ENCODE measurements at places on chromosomes 2 and 18.

- DNase-seq, result no peak
These were observed 54.9 kb downstream of the PRKRA start for GRCh38 chr2:178395941-178396570.

DNA sequence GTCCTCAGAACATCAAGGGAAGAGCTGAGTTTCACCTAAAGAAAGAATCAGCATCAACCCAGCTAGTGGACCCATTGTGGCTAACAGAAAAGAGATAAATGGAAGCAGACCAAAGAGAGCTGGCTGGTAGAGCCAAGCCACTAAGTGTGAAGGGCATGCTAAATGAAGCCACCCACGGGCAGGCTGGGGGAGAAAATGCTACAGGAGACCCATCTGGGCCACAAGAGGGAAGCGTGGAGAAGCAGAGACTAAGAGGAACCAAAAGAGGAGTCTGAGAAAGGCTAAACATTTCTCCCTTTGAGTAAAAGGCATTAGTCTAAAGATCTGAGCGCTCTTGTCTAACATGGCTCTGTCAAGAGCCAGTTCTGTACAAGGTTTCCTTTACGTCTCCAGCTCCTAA, 15.8 kb downstream of the CWC22 start:
- no peak for DNase-seq

- no peak for DNase-seq
These were observed 422.7 kb downstream of the TGIF1 start for GRCh38 chr18:3872641-3873040.

- DNase-seq, result no peak
These were observed 196.4 kb upstream of the PXDN start for GRCh38 chr2:1940679-1941078.

DNA sequence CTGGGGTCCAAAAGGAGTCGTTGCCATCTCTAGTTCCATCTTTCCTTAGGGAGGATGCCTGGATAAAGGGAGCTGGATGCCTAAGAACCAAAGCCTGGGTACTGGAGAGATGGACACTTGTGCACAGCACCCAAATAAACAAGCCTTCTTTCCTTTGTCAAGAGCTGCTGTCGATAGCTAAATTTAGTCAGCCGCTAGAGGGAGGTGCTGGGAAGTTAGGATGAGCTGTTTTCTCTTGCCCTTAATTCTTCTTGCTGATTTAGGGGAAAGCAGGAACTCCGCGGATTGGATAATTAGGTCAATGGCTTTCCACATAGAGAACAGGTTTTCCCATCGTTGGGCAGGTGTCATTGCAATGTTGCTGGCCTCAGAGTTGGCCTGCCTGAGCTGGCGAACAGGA, 30.9 kb upstream of the SERPINB12 start:
- DNase-seq, result no peak

DNA sequence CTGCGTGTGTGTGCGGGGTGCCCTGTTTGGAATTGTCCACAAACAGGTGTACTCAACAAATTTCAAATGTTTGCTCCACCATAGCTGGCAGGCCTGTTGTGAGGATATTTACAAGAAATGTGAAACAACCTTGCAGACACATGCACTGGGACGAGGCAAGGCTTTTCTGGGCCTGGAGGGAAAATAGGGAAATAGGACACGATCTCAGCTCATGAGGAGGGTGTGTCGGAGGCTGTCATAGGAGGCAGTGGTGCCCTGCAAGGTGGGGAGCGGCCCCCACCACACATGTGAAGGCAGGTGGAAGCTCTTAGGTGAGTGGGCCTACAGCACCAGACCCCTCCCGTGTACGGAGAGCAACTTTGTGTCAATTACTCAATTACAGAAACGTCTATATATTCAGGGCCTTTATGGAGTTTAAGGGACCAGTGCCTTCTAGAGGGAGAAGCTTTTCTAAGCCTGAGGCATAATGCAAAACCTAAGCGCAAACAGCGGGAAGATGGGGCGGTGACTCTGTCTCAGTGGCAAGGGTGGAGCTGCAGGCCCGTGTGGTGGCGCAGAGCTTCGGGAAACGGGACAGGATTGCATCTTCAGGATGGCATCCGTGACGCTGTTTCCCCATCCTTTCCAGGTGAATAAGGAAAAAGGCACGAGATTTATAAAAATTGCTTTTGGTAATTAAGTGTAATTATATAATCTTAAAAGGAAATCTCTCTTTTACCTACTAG, 48.0 kb downstream of the RNF144A start:
- peak; percentile 13 for DNase-seq

DNA sequence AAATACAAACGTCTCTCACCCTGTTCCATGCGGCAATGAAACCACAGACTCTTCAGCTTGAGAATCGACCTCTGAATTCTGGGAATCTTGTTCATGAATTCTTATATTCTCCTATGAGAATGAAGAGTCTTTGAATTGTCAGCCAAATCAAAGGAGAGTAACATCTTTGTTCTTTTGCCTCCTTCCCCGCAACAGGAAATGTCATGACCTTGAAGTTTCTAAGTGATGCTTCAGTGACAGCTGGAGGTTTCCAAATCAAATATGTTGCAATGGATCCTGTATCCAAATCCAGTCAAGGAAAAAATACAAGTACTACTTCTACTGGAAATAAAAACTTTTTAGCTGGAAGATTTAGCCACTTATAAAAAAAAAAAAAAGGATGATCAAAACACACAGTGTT, 21.8 kb downstream of the TNFAIP6 start:
- DNase-seq, result no peak

DNA sequence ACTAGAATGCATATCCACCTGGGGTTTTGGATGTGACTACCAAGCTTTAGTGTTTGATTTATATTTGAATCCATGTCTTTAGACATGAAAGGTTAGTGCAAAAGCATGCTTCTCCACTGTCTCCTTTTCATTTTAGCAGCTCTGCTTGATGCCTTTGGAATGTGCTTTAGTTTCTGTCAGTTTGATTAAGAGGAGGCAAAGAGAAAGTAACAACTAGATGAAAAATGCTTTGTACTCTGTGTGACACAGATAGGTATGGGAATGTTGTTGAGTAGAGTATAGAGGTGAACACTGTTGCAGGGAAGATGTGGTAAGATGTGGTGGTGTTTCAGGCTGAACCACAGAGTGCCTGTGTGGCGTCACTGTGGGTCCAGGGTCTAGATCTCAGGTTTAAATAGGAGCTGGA, 19.8 kb downstream of the PIK3C3 start:
- DNase-seq, result no peak

DNA sequence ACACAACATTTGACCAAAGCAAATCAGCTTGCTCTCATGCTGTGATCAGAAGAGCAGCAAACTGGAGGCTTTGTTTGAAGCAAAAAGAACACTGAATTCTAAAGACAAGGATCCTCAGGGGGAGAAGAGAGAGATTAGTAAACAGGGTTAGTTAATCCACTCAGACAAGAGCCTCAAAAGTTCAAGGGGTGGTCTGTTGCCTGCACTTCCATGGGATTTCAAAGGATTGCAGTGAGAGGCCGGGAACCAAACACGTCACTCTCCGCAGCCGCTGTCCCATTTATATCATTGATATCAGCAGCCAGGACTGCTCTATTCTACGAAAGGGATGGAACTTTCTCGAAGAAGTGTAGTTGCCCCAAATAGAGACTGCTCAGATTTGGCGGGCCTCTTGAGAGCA, 97.8 kb upstream of the SP3 start:
- DNase-seq, result no peak

DNA sequence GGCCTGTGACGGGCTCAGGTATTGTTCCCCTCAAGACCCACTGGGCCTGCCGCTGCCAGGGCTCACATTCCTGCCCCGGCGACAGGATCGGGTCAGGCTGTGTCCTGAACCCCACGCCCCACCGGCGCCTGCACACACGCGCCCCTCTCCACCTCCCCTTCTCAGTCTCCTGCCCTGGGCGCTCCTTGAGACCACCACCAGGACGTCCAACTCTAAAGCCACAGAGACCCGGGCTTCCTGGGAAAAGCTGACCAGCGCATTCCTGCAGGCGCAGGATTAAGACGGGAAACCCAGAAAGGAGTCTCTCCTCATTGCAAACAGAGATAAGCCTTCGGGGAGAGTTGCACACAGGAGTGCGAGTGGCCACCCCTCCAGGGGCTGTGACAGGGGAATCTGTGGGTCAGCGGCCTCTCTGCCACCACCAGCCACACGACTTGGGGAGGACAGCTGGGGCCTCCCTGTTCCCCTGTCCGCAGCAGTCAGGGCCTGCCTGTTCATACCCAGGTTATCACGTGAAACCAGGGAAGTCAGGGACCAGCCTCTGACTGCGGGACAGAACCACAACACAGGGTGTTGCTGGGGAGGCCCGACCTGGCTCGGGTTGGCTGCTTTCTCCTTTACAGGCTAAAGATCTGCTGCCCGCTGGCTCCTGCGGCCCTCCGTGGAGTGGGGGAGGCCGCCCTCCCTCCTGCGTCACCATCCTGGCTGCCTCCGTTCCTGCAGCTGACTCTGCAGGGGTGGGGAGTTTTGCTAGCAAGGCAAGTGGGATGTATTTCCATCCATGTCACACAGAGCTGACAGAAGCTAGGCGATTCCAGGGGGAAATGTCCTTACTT, 88.8 kb downstream of the ZCCHC2 start:
- DNase-seq, result peak; percentile 52

DNA sequence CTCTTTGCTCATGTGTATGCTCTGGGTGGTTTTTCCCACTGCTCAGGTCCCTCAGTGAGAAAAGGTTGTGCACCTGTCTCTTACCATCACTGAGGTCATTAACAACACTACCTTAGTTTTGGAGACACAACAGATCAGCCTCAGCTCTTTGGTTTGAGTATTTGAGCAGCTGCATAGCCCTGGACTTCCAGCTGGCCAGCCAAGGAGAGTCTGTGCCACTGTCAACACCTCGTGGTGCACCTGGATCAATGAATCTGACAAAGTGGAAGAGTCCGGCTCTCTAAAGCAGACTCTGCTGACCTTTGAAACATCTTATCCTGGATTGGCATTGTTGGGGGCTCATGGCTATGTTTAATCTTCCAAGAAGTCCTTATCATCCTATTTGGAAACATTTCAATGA, 30.0 kb downstream of the SERPINB8 start:
- DNase-seq, result no peak

- no peak for DNase-seq
These were observed 20.0 kb downstream of the SRBD1 start for GRCh38 chr2:45591073-45591472.

GRCh38 chr2:85429213-85429923, 10.9 kb downstream of the SH2D6 start:
- DNase-seq, result no peak

DNA sequence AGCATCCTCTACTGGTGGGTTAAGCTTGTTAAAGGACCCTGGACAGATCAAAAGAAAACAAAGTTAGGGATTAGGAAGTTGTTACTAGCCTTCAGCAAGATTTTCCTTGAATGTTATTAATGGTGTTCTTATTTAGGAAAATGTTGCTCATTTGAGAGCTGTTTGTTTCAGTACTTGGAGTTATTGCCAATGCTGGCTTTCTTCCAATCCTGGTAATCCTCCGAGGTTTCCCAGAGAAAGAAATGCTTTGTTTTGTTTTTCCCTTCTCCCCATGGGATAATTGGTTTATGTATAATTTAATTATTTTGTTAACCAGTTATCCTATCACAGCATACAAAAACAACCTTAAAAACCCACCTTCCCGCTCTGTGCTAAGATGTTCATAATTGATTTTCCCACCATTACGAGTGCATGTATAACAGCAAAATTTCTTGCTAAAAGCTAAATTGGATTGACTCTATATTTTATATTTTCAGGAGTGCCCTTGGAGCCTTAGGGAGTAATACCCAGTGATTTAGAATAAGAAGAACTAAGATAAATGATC, 79.8 kb downstream of the MGAT5 start:
- DNase-seq, result no peak

DNA sequence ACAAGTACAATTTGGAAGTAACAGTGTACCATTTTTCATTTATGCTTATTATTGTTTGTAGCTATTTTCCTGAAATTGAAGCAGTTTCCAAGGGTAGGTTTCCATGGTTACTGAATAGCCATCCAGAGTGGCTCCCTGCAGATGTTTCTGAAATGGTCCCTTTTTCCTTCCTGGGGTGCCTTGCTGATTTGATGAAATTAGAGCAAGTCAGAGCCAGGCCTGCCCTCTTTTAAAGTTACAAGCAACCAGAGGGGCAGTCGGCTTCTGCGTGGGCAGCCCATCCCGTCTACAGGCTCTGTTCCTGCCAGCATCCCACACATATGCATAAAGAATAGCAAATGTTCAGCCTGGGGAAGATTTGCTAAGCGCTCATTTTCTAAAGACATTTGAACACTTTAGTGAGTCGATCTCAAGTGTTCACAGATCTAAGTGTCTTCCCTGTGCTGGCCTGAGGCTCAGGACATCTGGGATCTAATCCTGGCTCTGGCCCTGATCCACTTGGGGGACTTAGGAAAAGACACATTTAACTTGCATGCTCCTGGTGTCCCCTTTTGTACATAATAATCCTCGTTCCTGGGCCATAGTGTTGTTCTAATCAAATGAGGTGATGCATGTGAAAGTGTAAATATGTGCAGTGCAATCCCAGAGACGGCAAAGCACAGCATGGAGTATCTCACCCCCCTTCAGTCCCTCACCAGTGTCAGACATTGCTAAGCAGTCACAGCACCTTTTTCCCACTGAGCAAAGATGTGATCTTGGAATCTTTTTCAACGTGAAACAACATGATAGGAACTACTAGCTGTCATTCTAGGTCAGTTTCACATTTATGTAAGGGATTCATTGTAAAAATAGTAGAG, 92.2 kb downstream of the STPG4 start:
- no peak for DNase-seq

DNA sequence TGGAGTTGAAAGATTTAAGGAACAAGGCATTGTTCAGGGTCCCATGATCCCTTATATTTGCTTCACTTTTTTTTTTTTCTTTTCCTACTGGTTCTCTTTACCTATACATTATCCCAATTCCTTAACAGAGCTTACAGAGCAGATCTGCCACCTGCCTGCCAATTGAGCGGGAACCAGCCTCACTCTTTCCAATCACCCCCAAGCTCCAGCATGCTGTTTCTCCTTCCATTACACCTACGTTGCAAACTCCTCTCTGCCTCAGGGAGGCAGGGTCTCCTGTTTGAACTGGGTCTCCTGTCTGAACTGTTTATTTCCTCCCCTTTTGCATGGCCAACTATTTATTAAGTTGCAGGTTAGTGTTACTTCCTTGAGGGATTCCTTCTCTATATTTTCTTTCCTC, 77.2 kb upstream of the SLC38A11 start:
- no peak for DNase-seq

DNA sequence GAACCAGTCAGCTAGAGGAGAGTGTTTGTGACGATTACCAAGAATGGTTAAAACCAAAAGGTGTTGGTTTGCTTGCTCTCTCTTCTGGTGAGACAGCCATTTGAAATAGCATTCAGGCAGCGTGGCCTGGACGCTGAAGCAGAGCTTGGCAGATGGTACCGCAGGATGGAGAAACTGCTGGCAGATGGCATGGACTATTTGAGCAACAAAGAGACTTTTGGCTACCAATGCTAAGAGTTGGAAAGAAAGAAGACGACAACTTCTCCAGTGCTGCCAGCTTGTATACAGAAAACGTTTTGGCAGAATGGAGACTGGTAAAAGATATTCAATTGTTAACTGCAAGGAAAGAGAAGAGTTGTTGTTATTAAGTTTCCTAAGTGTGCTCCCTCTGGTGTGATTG, 315.0 kb downstream of the PARD3B start:
- no peak for DNase-seq

- peak; percentile 14 for DNase-seq
These were observed 138.4 kb upstream of the HS6ST1 start for GRCh38 chr2:128457006-128457604.

- peak; percentile 16 for DNase-seq
These were observed 10.8 kb downstream of the SNED1 start for GRCh38 chr2:241009191-241009590.

All from right hindlimb (tissue), 1 donor.